ENCODE measurements at places on chromosomes 16 and 17.

GRCh38 chr16:11260596-11260966 lies 4.6 kb upstream of the SOCS1 start:
- DNase-seq: no peak

DNA sequence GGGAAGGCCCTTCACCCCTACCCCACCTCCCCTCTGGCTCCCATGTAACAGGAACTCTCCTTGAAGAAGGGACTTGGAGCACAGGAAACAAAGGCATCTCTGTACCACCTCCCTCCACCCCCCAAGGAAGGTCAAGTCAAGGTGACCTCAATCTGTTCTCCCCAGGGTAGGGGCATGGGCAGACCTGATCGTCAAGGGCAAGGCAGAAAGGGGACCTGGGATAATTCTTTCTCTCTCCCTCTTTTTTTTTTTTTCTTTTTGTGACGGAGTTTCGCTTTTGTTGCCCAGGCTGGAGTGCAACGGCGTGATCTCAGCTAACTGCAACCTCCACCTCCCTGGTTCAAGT lies 4.3 kb upstream of the STAT5A start:
- DNase-seq: no peak

GRCh38 chr17:4872786-4873185 lies 26.6 kb upstream of the C17orf107 start:
- DNase-seq: no peak

DNA sequence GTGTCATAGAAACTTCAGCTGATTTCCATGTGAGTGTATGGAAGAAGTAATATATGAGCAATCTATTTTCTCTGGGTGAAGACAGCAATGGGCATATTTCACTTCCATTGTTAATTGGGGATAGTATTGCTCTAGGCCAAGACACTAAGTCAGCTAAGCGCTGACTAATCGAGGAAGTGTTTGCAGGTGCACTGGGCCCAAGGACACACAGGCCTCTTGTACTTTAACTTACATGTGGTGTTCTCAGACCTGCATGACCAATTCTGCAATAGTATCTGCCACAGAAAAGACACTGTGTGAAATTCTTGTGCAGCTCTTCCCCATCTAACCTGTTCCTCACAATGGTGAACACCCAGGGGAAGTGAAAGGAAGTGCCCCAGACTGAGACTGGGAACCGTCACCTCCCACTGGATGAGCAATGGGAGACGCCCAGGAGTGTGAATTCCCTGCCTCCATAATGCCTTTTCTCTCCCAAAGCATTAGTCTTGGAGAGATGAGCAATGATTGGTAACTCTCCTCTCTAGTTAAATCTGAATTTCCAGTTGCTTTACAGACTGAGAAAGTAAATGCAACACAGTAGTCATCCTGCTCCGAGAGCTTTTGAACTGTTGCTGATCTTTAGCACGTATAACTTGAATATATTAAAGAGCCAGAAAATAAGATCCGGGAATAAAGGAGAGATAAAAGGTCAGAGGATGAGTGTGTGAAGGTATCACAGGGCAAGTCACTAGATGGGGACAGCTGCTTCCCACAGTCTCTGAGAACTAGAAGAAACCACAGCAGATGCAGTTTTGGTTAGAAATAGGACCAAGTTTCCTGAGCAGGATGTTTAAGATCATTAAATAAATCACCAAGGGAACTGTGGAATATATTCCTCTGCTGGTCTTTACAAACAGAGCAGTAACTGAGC lies 82.6 kb downstream of the CDK5R1 start:
- no peak for DNase-seq

GRCh38 chr16:30041841-30042240 lies 10.8 kb upstream of the TLCD3B start:
- DNase-seq: peak; percentile 72

- peak; percentile 47 for DNase-seq
Observed at GRCh38 chr16:86070484-86070883, 171.5 kb downstream of the IRF8 start.

Measured in lung (tissue), 17 donors.